GM03348 (cell line): ENCODE measurements at places on chromosomes 3 and 15.

DNA sequence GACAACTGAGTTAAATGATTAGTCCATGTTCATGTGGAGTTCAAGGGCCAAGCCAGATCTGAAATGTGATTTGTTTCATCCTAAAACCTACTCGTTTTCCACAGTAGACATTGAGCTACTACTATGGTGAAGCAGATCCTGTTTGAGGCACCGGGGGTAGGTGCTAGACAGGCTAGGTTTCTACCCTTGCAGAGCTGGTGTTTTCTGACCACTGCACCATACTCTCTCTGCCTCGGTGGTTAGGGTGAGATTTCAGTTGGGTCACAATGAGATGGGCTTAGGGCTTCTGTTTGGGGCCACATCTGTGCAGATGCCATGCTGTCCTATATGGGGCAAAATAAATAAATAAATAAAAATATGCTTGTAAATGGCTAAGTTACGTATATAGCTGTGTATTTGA, 99.3 kb downstream of the OXNAD1 start:
- DNase-seq: no peak

DNA sequence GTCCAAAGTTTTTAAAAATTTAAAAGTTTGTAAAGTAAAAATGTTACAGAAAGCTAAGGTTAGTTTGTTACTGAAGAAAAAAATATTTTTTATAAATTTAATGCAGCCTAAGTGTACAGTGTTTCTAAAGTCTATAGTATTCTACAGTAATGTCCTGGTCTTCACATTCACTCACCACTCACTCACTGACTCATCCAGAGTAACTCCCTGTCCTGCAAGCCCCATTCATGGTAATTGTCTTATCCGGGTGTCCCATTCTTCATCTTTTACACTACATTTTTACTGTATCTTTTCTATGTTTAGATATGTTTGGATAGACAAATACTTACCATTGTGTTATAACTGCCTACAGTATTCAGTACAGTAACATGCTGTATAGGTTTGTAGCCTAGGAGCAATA, 36.7 kb upstream of the ATP10A start:
- peak; percentile 25 for DNase-seq

- no peak for DNase-seq
Observed at GRCh38 chr3:148227534-148227933, 470.2 kb upstream of the AGTR1 start.

DNA sequence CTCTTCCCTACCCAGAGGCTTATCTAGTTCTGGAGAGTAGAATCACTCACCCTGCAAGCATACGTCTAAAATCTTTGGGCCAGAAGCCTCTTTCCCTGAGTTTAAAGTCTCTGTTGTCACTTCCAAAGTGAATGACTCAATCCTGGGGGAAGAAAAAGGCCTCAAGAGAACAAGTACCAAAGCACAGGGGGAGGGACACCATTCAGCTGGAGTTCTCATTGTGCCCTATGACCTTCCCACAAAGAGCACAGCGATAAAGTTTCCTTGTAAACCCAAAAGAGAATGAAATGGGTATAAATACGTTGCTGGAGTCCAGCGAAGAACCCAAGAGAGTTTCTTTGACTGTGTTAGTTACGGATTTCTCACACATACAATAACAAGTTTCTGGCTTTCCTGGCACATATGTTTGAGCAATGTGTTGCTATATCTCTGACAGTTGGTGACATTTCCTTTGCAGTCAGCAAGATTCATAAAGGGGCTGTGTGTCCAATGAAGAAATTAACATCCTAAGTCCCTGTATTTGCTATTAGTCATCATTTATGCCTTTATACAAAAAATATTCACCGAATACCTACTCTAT, 107.3 kb upstream of the PTPRG start:
- no peak for DNase-seq

DNA sequence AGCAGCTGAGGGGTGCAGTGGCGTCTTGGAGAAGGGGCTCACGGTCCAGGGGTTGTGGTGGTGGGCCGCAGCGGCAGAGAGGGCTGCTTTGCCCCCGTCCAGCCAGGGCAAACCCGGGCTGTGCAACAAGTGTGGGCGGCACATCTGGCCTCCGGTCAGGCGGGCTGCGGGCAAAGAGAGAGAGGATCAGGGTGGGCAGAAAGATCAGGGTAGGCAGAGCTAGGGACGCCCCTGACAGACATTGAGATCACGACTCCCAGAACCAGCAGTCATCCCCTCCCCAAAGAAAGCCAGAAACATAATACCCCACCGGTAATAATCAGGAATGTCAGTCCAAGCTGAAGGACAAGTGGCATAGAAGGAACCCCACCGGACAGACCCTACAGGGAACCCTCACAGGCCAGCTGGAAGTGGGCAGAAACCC, 6.8 kb downstream of the GATA2 start:
- DNase-seq: no peak

DNA sequence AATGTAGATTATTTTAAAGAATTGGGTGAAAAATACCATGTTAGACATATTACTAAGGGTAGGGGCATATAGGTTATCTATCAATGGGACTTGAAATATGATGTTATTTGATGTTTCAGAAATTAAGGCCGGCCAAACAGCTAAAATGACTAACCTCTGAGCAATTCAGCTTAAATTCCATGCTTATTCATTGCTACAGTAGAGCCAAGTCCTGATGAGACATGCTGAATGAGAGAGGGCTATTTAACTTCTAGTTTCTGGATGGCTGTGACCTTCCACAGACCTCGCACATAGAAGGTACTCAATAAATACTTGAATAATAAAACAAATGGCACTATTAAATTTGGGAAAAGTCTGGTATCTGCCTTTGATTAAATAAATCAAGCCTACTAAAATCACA, 175.6 kb upstream of the WNT5A start:
- peak; percentile 70 for DNase-seq

DNA sequence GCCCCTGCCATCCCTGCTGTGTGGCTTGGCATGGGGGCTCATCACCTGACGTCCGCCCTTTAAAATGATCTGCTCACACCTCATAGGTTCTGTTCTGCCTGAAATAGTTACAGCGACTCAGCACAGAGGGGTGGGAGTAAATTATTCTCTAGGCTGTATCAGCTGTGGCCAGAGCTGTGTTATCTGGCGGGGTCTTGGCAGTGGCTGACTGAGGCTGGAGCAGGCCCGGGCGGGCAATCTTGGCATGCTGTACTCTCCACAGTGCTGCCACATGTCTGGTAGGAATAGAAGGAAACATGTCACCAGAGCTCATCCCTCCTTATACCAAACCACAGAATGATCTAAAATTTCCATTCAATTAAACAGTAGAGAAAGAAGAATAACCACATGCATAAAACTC, 499.9 kb upstream of the LMCD1 start:
- no peak for DNase-seq

GRCh38 chr15:41333026-41333562, 413 bp downstream of the NUSAP1 start:
- DNase-seq: no peak

GRCh38 chr3:18425641-18426257, 610 bp upstream of the SATB1 start:
- peak; percentile 9 for DNase-seq

- no peak for DNase-seq
Observed at GRCh38 chr3:68997887-68998286, 15.6 kb downstream of the EOGT start.

DNA sequence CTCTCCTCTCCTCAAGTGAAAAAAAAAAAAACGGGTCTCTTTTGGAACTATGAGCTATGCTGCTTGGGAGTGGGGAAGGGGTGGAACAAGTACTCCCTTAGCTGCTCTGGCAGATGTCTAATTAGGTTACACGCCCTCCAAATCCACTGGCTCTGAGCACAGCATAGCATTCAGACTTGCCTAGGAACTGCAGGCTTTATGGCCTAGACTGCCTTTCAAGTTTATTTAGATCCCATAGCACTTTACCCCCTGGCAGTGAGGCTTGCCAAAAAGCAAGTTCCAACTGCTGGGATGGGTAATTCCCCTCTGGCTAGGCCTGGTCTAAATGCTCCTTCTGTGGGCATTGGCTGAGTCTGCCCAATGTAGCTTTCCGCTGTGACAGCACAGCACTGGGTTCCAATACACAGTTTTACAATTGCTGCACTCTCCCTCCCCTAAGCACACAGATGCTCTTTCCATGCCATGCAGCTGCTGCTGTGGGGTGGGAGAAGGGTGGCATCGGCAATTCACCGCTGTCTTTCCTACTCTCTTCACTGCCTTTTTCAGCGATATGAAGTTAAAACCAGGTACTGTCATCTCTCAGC, 152.8 kb downstream of the KCNAB1 start:
- DNase-seq: no peak

DNA sequence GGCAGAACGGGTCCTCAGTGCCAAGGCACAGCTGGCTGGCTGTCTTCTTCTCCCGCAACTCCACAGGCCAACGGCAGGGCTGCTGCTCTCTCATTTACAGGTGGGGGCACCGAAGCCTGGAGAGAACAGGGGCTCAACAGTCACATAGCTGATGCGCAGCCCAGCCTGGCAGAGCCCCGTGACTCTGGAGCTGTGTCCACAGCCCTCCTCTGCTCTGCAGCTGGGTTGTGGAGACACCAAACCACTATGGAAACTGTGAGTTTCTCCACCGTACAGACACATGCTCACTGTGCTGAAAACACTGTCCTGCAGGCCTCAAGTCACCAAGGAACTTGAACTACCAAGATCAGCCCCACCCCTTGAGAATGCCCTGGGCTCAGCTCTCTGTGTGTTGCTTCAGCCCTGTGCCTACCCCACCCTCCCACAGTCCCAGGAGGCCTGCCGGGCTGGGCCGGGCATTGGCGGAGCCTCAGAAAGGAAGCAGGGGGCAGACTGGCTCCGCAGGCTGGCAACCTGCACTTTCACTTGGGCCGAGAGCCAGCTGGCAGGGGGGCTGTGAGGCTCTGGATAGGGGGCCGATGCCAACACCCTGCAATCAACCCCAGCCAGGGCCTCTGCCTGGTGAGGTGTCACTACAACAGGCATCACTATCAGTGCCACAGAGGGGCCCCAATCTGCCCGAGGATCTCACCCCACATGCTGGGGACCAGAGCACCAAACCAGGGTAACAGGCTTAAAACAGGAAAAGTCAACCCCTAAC, 113.7 kb upstream of the RPL32 start:
- DNase-seq: peak; percentile 78

- DNase-seq: no peak
Observed at GRCh38 chr3:168977716-168978374, 685.7 kb downstream of the MECOM start.

DNA sequence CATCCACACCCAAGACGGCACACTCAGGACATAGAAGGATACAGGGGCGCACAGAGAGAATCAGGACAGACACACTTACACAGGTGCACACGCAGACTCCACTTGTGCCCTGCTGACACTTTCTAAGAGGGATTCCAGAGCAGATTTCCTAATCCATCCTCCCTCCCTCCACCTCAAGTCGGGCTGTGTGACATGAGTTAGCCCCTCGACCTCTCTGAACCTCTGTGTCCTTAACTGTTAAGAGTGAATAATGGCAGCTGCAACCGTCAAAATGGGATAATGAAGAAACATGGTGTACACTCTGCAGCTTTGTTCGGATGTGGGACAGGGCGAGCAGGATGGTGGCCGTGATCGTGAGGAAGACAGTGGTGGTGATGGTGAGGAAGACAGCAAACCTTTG, 100.1 kb downstream of the CPN2 start:
- DNase-seq: no peak

- DNase-seq: no peak
Observed at GRCh38 chr3:119831022-119831421, 49.1 kb downstream of the NR1I2 start.

GRCh38 chr15:36958606-36959005, 141.7 kb downstream of the MEIS2 start:
- DNase-seq: no peak

DNA sequence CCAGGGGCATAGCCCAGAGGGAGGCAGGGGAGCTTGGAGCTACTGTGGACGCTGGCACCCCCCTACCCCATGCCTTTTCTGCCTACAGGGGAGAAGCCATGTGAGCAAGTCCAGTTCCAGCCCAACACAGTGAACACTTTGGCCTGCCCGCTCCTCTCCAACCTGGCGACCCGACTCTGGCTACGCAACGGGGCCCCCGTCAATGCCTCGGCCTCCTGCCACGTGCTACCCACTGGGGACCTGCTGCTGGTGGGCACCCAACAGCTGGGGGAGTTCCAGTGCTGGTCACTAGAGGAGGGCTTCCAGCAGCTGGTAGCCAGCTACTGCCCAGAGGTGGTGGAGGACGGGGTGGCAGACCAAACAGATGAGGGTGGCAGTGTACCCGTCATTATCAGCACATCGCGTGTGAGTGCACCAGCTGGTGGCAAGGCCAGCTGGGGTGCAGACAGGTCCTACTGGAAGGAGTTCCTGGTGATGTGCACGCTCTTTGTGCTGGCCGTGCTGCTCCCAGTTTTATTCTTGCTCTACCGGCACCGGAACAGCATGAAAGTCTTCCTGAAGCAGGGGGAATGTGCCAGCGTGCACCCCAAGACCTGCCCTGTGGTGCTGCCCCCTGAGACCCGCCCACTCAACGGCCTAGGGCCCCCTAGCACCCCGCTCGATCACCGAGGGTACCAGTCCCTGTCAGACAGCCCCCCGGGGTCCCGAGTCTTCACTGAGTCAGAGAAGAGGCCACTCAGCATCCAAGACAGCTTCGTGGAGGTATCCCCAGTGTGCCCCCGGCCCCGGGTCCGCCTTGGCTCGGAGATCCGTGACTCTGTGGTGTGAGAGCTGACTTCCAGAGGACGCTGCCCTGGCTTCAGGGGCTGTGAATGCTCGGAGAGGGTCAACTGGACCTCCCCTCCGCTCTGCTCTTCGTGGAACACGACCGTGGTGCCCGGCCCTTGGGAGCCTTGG, 5.6 kb downstream of the CIB1 start:
- DNase-seq: no peak

GRCh38 chr3:42377681-42378080, 32.7 kb downstream of the LYZL4 start:
- no peak for DNase-seq

GRCh38 chr3:138806376-138807080, 28.2 kb downstream of the PIK3CB start:
- DNase-seq: no peak

DNA sequence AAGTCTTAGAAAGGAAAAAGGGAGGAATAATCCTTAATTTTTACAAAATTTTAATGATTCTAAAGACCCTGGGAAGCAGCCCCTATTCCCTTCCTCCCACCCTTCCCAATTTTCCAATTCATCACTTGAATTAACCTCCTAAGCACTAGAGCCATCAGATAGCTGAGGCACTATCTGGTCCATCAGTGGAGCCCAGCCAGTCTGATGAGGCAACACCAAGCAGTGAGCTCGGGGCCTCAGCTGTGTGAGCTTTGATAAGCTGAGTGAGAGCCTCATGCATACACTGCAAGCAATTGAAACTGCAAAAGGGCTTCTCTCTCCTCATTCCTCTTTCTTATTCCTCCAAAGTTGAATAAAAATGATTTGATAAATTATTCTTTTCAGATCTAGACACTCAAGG, 31.9 kb downstream of the TUSC7 start:
- no peak for DNase-seq

GRCh38 chr15:22995795-22996194, 15.6 kb upstream of the CYFIP1 start:
- no peak for DNase-seq
